Spleen (tissue), 13 donors: ENCODE measurements at places on chromosomes 12 and 14.
A peak's percentile ranks its signal among the peaks of the same experiment; 100 is the strongest.

DNA sequence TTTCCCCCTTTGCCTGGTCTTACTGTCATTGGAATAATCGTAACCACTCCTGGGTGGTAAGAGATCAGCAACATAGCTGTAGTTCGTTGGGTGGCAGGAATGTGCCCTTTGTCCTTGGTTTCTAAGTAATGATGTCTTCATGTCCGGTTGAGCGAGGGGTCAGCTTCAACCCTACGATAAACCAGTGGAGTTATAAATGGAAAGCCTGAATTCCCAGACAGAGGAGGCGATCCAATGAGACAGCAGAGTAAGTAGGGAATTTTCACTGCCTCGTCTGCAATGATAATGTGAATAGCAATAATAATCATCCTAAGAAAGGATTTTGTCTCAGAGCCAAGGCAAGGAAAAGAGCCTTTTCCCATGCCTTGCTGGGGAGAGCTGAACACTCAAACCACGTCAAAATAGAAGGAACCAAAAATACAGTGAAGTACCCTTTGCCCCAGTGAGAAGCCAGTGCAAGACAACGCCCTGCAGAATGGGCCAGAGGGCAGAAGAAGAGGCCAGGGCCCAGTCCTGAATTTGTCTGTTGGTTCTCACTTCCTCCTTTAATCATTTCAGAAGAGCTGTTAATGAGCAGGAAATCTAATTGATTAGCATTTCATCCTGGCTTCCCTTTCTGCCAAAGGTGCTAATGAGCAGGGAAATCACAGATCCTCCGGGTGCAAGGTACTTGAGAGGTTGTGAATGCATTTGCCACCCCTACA lies 330.7 kb downstream of the CACNA1C start:
- DNase-seq = no peak

DNA sequence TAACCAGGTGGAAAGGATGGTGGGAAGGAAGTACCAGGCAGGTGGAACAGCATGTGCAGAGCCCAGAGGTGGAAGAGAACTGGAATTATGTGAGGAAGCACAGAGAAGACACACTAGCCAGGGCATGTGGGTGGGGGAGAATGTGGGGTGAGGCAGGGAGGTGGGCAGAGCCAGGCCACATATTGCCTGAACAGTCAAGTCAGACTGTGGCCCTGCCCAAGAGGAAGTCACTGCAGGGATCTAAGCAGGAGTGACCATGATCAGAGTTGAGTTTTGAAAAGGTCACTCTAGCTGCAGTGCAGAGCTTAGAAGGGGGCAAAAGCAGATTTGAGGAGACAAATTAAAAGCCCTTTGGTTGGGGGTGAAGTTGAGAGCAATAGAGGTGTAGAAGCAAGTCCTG lies 114.0 kb upstream of the SLC38A2 start:
- DNase-seq = no peak

- no peak for DNase-seq
Measured at GRCh38 chr12:131118371-131118770, 164.7 kb downstream of the ADGRD1 start.

DNA sequence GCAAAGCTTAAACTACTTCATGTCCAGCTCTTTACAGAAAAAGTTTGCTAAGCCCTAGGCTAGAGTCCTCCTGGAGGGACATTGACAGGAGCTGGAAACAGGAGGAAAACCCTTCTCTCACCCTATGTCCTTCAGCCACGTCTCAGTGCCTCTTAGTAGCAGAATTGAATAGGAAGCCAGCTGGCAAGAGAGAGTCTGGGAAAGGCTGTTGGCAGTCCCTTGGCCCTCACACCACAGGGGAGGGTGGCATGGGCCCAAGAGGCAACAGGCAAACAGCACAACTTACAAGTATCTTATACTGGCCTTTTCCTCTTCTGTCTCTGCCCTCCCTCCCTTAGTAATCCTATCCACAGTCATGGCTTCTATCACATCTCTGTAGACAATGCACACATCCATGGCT lies 27.7 kb upstream of the DHRS2 start:
- DNase-seq = no peak

- no peak for DNase-seq
Measured at GRCh38 chr12:65818454-65819382, 5.6 kb upstream of the HMGA2 start.

GRCh38 chr14:80212023-80212397 lies 706 bp upstream of the DIO2 start:
- DNase-seq = no peak

DNA sequence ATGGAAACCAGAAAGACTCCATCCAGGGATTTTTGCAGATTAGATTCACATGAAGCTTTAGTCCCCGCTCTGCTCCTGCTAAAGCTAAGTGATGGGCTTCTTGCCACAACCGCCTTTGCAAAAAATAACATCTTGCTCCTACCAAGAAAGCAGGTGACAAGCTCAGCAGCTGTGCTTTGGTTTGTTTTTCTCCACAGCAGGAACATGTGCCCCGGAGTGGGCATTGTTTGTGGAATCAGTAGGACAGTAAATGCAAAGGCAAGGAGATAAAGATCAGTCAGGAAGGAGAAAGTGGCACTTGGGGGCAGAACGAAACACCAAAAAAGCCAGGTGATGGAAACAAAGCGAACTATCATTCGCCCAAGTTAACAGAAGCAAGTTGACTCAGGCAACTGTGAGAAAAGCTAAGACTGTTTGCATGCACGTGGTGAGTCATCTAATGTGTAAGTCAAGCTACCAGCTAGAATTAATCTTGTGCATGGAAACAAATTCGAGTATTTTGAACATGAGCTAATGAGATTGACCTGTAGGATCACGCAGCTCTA lies 165.5 kb upstream of the PLXNC1 start:
- no peak for DNase-seq

DNA sequence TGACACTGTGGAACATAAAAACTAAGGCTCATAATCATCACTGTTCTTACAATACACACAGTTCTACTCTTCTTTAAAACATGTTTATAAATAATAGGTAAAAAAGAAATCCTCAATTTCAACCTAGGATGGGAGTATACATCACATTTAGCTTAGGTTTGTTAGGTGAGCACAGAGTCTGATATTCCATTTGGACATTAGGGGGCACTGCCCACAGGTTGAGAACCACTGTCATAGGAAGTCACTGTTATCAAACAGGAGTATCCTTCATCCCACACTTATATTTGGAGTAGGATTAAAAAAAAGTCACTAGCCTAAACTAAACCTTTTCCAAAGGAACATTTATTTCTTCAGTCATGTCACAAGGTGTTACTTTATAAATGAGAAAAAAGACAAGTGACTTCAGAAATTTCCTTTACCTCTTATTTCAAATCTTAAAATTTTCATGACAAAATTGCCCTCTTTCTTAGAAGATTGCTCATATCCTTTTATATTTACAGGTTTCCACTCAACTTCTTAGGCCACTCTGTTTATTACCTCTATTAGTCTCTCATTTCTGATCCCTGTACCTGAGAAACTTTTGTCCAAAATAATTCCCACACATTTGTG lies 240.6 kb downstream of the CPNE8 start:
- no peak for DNase-seq

DNA sequence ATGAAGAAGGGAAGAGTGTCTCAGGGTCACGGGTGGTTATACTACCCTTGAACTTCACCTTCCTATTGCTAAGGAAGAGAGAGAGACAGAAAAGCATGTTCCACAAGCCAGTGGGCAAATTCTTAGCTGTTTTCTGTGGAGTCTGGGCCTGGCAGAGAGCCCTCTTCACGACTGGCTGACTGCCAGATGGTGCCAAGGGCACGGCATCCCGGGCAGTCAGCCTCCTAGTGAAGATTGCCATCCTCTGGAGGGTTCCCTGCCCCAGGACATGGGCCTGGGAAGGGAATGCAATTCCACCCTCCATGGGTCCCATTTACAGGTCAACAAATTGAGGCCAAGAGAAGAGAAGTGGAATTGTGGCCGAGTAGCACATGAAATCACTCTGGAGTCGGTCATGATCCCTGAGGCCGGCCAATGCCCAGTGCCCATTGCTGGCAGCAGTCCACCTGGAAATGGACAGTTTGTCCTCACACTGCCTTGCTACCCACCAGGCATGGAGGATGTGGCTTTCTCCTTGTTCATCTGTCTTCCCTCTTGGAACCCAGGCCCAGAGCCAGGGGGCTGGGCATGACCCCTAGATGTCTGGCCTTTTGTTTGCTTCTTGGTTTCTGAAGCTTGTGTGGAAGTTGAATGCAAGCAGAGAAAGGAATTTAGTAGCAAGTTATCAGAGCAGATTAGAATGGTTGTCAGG lies 9.9 kb downstream of the TUNAR start:
- no peak for DNase-seq

DNA sequence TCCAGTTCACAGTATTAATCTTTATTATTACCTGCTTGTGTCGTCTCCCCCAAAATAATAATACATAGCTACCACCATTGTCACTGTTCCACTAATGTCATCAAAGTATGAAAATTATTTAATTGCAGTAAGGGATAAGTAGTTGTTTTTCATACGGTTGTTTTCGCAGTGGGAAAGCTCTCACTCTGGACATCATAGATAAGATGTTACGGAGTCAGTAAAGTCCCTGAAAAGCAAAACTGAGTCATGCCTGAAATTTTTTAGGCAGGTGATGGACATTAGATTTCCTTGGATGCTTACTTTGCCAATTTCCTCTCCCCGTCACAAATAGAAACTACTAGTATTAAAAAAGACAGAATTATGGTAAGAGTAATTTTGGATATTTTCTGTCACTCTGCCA lies 13.2 kb downstream of the PNP start:
- no peak for DNase-seq

GRCh38 chr14:71891970-71892369 lies 40.3 kb upstream of the RGS6 start:
- no peak for DNase-seq

GRCh38 chr12:113241191-113242025 lies 20.1 kb downstream of the TPCN1 start:
- DNase-seq = peak; percentile 66

- DNase-seq = peak; percentile 49
Measured at GRCh38 chr12:47779943-47780504, 7.0 kb downstream of the SLC48A1 start.

DNA sequence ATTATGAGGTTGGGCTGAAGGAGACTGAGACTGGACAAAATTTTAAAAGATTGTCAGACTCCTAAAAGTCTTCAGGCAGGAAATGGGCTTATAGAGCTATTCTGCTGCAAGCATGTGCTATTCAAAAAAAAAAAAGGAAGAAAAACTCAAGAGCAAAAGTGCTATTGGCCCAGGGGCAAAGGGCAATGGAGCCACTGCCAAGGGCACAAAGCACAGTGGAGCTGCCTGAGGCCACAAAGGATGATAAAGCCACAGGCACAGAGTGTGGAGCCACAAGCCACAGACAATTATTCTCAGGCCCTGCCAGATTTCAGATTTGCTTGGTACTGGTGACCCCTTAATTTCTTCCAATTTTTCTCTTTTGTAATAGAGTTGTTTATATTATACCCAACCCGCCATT lies 29.6 kb upstream of the GRIN2B start:
- DNase-seq = no peak

GRCh38 chr12:45582536-45582935 lies 147.0 kb upstream of the ARID2 start:
- no peak for DNase-seq

DNA sequence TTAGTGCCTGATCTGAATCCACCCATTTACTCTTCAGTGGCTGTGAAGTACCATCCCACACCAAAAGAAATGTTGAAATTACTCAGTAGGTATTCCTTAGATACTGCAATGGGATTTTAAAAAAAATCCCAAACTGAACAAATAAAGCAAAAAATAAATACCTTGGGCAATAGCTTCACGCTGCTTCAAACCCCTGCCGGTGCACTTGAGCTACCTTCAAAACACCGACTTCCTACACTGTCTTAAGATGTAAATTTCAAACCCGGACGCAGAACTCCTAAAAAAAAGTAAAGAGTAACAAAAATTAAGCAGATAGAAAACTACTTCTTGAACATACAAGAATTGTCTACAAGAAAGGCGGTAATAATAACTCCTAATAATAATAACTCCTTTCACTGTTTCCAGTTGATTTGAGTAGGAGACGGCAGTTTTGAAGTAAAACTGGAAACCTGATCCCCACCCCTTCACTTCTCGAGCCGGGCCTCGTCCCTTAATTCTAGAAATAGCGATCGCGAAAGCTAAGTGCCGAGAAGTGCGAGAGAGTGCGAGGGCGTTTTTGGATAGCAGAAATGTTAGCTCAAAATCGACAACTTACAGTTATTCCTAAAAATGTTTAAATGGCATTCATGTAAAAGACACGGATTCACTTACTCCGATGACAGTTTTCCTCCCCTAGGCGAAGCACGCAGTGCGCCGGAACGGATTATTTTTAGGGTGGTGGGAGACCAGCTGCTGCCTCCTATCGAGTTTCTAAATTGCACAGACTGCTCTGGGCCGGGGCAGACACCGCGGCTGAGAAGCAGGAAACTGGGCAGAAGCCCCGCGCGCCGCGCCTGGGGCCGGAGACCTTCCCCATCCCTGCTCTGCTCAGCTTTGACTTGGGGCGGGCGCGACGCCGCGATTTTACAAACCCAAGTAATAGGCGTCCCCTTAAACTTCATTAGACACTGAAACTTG lies at the start of gene ABCC9:
Gene ABCC9, minus strand, starts transcription at position 878 of the 957 bp plus-strand sequence. CDS start 4,752 bp downstream, outside the sequence.
- peak; percentile 58 for DNase-seq

DNA sequence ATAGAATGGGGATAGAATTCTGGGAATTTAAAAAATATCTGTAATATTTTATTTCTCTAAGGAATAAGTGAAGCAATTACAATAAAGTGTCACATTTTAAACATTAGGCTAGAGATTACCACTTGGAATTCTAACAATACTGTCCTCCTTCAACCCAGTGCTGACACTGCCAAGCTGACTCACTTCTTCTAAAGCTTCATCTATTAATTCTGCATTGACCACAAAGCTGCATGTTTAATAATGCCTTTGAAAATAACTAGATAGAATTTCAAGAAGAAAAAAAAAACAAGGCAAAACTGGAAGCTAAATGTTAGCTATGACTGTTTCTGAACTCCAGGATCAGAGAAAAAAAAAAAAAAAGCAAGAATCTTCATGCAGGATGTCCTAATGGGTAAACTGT lies 970.7 kb upstream of the FBXO33 start:
- no peak for DNase-seq

- DNase-seq = peak; percentile 75
Measured at GRCh38 chr14:92532490-92533163, 19.0 kb downstream of the RIN3 start.

DNA sequence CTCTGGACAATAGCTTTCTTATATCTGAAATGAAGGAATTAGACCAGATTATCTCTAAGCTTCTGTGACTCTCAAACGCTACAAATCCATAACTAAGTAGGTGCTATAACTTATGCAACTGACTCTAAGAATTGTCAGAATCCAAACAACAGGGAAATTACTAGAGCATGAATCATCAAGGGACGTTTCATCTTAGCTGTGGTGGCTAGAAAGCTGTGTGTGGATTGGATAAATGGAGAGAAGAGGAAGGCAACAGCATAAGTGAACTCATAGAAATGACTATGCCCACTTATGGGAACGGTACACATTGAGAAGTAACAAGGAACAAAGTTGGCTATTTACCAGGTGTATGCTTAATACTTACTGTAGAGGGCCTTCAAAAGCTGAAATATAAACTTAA lies 96.0 kb upstream of the NEDD1 start:
- DNase-seq = no peak

GRCh38 chr12:104154286-104154685 lies 16.3 kb upstream of the NFYB start:
- DNase-seq = no peak

GRCh38 chr12:24705216-24705615 lies 243.7 kb downstream of the BCAT1 start:
- no peak for DNase-seq

GRCh38 chr12:42539696-42540095 lies 49.9 kb downstream of the PRICKLE1 start:
- no peak for DNase-seq
